Left ventricle myocardium inferior (tissue), 1 donor: ENCODE measurements at places on chromosomes 3 and 15.
A peak's percentile ranks its signal among the peaks of the same experiment; 100 is the strongest.

DNA sequence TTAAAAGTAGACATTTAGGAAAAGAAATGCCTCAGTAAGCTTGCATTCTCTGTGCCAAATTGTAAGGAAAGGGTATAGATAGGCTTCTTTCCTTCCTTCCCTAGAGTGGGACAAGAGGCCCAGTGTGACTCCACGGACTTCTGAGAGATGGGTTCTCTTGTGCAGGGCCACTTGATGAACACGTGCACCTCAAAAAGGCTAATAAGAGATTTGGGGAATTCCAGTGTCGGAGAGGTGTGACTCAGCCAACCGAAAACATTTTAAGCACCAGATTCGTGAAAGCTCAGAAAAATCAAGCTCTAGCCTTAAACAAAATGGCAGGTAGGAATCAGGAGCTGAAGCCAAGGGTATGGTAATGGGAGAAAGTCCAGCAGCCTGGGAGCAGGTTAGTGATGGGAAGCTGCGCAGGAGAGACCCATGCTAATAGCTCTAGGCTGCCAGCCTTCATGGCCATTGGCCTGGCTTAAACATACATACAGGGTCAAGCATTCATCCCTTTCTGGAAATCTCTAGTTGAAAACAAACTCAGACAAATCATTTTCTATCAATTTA is 56.2 kb downstream of the SV2B start:
- no peak for DNase-seq

DNA sequence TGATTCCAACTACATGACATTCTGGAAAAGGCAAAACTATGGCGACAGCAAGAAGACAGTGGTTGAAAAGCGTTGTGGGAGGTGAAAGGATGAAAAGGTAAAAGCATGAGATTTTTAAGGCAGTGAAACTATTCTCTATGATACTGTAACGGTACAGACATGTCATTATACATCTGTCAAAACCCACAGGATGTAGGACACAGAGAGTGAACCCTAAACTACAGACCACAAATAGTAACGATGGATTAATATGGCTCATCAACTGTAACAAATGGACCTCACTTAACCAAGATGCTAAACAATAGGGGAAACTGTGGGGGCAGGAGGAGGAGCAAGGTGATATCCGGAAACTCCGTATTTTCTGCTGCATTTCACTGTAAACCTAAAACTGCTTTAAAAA is 39.1 kb downstream of the MYO9A start:
- no peak for DNase-seq

- DNase-seq = no peak
Observed at GRCh38 chr15:31104003-31104402, 2.5 kb upstream of the TRPM1 start.

DNA sequence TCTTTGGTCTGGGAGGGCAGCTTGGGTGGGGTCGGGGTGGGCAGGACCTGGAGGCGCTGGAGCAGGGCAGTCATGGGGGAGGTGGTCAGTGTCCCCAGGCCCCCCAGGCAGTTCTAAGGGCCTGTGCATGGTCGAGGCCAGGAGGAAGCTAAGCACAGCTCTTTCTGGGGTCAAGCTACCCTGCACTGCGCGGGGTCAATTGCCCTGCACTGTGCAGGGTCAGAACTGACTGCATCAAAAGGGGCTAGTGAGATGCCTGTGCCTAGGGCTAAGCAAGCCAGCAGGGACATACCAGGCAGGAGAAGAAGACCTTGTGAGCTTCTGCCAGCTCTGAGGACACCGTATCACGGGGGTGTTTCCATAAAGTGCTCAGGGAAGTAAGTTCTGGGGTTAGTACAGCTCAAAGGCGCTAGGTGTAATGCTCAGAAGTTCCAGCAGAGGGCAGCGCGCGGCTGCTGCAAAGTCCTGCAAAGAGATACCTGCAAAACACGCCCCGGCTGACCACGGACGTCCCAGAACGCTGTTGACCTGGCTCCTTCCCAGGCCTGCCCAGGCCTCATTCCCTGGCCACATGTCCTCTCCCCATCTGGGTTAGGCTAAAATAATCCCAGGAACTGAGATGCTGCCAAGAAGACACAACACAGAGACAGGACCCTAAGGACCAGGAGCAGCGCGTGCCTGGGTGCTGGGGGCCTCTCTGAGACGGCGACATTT is 18.8 kb upstream of the IQSEC1 start:
- DNase-seq = peak; percentile 88

GRCh38 chr3:42780892-42781700 is 8.0 kb upstream of the CCDC13 start:
- DNase-seq = no peak

DNA sequence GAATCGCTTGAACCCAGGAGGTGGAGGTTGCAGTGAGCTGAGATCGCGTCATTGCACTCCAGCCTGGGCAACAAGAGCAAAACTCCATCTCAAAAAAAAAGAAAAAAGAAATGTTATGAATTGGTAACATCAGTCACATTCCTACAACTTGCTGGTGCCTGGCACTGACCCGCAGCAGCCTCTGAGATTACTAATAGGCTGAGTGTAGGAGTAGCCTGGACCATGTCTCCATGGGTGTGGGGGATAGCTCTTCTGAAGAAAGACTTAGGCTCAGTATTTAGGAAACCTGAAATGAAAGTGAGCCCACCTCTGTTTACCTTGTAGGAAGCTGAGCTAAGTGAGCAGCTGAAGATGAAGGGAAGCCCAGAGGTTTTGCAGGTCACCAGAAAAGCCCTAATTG is 148.3 kb downstream of the LRRC28 start:
- no peak for DNase-seq
